ENCODE measurements at places on chromosomes 1 and 21.

GRCh38 chr1:62076286-62076685, 118.4 kb upstream of the L1TD1 start:
- DNase-seq: no peak

DNA sequence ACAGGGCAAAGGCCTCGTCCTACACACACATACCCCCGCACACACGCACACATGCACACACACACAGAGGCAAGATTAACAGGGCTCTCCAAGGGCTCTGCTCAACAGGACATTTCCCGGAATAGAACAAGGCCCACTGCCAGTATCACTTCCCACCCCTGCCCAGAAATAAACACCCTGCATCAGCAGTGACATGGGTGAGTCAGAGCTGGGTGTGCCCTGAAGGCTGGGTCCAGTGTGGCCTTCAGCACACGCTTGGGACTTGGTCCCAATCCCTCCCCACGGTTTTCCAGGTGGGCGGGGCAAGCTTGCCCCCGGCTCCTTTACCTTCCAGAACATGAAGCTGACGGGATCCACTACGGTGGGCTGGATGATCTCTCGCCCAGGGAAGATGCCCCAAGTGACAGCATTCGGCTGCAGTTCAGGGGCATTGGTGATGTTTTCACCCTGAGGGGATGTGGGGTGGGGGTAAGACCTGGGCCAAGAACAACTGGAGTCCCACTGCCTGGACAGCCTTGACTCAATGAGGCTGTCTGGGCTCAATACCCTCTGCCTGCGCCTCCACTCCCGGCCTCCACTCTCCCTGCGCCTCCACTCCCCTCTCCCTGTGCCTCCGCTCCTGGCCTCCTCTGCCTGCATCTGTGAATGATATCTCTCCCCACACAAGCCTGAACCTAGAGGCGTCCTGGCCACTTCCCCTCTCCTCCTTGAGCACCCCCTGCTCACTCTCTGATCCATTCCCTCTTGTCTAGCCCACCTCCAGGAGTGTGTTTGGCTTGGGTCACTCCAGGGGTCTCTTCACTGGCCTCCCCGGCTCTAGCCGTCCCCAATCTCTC, 14.7 kb downstream of the MTHFR start:
- no peak for DNase-seq

DNA sequence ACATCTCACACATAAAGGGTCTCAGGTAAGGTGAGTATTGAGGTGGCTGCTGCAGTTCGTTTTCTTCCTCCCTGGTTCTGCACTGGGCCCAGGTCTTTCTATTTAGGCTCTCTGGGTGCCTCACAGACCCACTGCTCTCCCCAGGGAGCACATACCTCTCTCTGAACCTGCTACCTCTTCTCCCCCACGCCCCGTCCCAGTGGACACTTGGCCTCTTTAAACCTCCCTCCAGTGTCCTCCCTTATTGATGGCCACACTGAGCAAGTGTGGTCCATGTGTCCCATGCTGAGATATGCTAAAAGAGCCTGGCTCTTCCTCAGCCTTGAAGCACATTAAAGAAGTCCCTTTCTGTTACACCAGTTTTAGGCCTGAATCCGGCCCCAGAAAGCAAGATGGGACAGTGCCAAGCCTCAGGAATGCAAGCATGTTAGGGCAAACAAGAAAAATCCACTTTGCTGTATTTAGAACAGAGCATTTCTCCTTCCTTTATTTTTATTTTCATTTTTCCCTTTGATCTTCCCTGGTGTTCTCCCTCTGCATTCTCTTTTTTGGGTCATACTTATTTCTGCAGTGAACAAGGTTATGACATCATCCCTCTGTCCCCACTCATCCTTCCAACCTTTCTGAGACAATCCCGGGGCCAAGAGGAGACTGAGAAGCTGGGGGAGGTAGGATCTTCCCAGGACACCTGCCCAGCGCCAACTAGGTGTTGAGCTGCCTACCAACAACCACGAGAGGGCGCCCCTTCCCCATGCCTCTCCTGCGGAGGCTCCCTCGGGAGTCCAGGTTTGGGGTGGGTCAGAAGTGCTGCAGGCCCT, 5.0 kb upstream of the CHI3L2 start:
- DNase-seq: no peak

GRCh38 chr21:21387916-21388315, 389.7 kb downstream of the NCAM2 start:
- no peak for DNase-seq

DNA sequence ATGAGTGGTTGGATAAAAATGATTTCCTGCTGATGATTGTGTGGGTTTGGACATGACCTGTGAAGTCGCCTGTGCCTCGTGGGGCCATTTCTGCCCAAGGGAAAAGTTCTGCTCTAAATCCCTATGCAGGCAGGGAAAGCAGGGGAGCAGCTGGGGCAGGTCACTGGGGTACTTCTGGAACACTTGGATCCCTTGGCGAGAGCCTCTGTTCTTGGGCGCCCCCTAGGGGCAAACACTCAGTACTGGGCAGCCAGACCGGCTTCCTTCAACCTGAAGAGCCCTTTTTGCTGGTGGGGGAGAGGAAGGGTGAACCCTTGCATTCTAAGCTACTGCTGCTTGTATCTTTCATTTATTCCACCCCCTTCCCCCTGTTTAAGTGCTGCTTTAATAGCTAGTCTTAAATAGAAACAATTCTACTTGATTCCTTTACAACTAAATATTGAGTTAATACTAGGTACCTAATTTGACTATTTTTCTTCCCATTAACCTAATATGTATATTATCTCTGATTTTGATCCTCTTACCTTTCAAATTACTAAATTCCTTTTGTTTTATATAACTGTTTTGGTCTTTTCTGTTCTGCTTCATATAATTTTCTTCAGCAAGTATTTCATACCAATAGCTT, 5.1 kb upstream of the CLEC20A start:
- DNase-seq: peak; percentile 44

GRCh38 chr1:59686574-59686973, 128.2 kb upstream of the HOOK1 start:
- DNase-seq: no peak

DNA sequence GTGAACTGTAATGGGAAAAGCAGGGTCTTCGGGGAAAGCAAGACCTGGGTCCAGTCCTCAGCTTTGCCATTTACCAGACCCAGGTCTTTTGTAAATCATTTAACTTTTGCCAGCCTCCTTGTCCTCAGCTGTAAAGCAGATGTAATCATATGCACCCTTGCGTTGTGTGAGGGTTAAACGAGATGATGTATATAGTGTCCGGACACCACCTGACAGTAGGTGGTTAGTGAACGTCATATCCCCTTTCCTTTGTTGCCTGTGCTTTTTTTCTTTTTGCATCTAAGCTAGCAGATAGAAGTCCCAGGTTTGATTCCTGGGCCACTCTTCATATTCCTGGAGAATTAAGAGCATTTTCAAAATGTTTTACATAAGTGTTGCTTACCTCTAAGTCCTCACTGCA, 28.5 kb downstream of the IL12RB2 start:
- no peak for DNase-seq

DNA sequence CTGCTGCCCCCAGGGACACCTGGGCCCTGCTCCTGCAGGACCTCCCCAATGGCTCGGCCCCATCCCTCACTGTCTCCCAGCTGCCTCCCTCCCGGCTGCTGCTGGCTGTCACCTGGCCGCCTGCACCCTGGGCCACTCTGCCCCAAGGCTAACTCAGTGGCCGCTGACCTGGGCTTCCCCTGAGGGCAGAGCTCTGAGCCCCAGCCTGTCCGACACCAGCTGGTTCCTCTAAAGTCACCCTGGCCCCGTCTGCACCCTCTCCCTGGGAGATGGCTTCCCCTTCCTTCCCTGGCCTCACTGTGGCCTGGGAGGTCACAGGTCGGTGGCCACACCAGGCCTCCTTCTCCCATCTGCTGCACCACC, 15.0 kb downstream of the ITGB2 start:
- DNase-seq: no peak

- DNase-seq: no peak
These were observed 265.4 kb downstream of the FOXD2 start for GRCh38 chr1:47703156-47703825.

DNA sequence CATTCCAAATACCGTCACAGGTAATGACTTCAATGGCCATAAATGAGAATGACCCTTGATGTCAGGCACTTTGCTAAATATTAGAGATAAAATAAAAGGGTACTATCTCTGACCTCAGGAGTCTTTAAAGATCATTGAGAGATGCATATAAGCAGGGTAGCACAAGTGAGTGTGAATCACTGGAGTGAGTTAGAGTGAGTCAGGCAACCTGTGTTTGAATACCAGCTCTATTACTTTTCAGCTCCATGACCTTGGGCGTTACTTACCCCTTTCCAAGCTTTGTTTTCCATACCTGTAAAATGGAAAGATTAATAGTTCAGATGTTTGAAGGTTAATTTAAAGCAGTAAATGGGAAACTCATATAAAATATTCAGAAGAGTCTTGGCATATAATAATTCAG, 1058.0 kb upstream of the ADGRL4 start:
- DNase-seq: no peak

DNA sequence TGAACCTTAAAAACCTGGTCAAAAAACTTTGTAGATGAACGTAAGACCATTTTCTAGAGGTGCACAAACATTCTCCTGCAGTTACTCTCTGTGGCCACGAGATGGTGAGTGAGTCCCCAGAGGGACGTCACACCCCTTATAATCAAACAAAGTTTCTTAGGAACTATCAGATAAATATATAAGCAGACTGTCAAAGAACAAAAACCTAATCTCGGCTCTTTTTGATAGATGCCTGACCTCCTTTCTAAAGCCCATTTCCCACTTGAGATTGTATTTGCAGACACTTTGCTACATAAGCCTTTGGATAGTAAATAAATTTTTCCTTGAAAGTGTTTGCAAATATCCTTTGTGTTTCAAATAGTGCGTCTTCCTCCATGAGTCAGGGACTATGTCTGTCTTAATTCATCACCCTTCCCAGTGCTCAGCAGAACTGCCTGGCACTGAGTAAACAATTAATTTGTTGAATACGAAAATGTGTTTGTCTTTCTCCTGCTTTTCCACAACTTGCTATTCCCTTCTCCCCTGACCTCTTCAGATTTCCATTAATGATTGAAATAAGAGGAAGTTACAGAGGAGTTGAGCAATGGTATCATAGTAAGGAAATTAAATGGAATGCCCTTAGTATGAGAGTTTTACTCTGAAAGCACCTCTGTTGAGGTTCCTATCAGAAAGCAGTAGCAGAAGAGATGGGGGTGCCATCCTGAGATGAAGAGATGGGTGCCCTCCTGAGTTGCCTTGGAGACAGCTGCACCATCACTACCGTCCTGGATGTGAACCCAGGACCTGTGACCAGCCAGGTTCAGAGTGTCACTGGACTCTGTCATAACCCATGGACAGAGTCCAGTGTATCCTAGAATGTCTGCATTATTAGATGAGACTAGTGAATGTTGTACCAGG, 57.8 kb upstream of the RAVER2 start:
- DNase-seq: no peak

DNA sequence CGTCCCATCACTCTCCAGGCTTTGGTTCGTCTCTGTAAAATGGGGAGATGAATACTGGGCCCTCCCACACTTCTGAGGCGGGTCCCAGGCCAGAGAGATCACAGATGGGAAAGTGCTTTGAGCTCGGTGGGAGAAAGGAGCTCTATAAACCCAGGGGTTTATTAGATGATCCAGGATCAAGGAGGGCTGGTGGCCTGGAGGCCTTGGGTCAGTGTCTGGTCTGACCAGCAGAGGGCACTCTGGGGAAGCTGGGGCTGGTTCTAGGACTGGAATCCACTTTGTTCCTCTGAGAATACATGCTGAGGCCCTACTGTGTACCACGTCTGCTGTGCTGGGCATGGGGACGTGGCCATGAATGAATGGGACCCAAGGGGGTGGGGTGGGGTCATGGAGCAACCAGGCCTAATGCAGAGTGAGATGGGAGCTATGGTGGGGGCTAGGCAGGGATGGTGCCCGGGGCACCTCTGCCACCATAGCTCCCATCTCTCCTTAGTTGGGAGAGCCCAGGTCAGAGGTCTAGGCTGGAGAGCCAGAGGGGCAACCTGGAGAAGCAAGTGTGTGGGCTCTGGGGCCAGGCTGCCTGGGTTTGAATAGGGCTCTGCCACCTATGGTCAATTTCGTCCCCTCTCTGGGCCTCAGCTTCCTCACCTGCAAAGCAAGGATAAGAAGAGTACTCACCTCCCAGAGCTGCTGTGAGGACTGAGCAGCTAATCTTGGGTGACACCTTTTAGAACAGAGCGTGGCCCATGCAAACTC, 9.0 kb upstream of the FAM131C start:
- no peak for DNase-seq

DNA sequence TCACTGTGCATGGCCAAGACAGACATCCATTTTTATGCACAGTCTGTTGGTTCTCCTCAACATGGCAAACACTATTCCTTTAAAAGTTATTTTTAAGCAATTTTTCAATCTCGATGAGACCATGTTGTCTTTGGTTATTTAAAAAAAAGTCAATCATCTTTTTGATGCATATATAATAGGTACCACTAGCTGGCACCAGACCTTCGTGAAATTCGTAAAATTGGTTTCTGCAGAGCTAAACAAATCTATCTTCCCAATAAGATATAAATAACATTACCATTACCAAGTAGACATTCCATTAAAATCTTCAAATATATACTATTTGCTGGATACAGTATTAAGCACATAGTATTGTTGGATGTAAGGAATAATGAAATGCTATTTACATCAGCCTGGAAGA, 220.0 kb upstream of the GREM2 start:
- DNase-seq: no peak

GRCh38 chr1:159444511-159444910, 5.0 kb downstream of the OR10J1 start:
- peak; percentile 6 for DNase-seq

DNA sequence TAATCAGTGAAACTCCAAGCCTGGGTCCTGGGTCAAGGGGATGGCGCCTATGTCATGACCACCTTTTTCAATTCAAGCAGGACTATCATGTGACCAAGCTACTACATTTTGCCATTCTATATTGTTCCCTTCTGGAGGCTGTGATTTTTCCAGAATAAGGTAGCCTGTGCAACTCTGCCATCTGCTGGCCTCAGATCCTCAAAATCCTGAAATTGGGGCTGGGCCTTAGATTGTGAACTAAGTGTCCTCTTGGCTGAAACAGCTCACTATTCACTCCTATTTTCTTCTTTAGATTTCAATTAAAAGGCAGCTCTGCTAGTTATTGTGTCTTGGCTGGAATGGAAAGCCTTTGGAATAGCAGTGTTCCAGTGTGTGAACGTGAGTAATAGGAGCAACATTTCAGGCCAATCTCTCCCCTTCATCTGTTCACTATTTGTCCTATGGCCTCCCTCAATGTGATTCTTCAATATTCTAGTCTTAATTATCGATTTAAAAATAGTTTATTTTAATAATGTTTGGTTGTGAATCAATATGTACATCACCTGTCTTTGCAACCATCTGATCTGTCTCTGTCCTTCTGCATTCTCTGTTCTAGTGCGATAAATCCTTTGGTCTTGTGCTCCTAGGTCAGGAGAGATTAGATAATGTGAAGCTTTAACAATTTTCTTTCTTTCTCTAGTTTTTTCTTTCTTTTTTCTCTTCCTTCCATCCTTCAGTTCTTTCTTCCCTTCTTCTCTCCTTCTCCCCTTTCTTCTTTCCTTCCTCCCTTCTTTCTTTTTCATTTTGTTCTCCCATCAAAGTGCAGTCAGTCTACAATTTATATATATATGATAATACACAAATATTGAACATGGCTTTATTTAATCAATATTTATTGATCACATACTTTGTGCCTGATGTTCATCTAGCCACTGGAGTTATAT, 69.8 kb downstream of the CR1 start:
- DNase-seq: no peak

GRCh38 chr1:16204634-16205333, 7.7 kb downstream of the ARHGEF19 start:
- DNase-seq: no peak
